ENCODE measurements at places on chromosomes 2 and 18.

- DNase-seq, result peak; percentile 4
These were observed 95.9 kb downstream of the EPB41L5 start for GRCh38 chr2:120108749-120109148.

DNA sequence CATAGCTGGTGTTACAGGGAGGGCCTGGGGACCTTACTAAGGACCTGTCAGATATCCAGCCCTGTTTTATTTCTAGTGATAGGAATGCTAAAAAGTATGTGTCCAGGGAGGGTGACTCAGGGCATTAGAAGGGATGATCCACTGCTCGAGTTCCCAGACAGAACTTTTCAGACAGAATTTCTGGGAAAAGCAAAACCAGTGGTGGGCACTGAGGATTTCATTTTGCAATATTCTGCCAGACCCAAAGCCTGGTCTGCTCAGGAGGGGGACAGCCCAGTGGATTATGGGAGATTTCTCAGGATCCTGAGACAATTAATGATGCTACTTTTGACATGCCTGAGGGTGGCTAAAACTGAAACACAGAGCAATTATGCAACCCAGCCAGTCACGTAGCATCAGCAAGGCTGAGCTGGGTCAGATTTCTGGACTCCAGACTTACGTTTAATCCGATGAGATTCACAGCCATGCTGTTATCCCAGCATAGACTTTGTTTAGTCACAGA is 4.7 kb upstream of the KCNE4 start:
- DNase-seq, result peak; percentile 98

GRCh38 chr2:188726626-188727247 is 247.4 kb upstream of the COL3A1 start:
- peak; percentile 30 for DNase-seq

DNA sequence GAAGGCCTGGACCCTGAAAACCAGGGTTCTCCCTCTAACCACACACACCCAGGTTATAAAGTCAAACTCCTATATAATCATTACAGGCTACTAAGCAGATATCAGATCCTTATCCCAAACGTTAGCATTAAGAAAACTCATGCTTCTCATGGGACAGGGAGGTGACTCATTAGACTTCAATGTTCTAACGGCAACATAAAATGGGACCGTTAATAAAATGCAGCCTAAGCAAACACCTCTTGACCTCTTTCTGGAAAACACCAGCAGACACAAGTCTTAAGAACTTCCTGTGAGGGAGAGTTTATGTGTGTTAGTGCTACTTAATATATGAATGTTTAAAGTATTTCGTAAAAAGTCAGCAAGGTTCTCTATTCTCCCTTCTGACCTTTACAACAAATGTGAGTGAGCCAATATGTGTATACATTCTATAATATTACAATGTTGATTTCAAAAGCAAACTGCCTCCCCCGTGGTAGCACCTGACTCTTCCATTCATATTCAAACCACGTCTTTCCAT is 31.7 kb downstream of the LPIN2 start:
- peak; percentile 82 for DNase-seq

DNA sequence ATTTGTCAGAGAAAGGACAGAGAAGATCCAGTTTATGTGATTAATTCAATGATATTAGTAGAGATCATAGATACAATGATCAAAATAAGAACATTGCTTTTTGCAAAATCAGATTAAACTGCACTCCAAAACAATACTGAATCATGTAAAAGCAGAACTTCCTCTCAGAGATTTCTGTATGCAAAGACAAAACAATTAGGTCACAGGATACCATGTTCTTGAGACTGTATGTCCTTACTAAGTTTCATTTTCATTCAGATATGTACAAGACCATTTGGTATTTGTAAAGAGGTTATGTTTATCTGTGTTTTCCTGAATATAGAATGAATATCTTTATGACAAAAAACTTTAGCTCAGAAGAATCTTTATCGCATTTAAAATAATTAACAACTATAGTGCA is 161.8 kb downstream of the DLGAP1 start:
- DNase-seq, result no peak

DNA sequence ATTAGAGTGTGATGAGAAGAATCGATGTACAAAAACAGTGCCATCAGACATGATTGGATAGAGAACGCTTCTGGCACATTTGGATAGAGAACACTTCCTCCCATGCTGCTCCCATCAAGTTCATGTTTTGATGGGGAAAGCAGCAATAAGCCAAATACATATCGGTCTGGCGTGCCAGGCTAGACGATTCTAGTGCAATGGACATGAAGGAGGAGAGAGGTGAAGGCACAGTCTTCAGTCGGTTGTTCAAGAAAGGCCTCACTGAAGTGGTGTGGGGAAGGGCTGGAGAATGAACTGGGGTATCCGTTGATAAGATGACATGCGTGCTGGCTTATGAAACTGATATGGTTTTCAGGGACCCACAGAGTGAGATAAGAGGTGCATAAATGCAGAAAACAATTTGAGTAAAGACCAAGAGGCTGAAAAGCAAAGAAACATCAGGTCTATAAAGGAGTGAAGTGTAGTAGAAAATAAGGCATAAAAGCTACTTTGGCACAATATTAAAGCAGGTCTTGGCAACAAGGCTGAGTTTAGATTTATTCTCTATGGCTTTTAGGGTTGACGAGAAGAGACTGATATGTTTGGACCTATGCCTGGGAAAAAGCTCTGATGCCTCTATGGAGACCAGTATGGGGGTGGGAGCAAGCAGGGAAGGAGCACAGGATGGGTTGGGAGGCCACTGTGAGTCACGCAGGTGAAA is 117.6 kb upstream of the PIEZO2 start:
- DNase-seq, result no peak

- no peak for DNase-seq
These were observed 76.1 kb upstream of the CAVIN2 start for GRCh38 chr2:191922736-191923651.

GRCh38 chr2:232970051-232970450 is 43.0 kb downstream of the NGEF start:
- no peak for DNase-seq

GRCh38 chr2:10591207-10591606 is 98.6 kb downstream of the NOL10 start:
- peak; percentile 48 for DNase-seq

DNA sequence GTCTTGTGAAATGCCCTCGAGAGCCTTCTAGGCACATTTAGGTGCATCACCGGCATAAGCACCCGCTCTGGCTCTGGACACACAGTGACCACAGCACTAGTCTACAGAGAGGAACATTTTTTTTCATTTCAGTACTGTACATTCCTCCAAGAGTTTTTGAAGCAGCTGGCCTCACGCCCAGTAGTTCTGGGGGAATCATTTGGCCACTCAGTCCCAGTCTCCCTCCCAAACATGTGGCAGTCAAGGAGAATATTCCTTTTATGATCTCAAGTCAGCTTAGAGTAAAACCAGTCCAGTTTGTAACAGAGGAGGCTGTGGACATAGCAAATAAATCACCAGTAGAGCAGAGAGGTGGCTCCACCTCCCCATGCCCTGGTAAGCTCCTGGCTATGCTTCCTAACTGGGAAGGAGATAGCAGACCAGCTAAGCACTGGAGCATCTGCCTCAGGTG is 48.1 kb downstream of the KCNE4 start:
- peak; percentile 97 for DNase-seq

- DNase-seq, result peak; percentile 29
These were observed 20.6 kb downstream of the ANKRD29 start for GRCh38 chr18:23641937-23642666.
